ENCODE measurements at places on chromosomes 16 and 17. TPM values are rescaled to one million over a fixed set of nuclear protein-coding genes. Genes with fewer than 3 reads are reported as not detected.

Gene CDR2
- total RNA-seq: 23.5 TPM

Gene ABCC11
- total RNA-seq: not detected

- no peak for DNase-seq
These were observed 7.6 kb downstream of the KRT24 start for GRCh38 chr17:40695874-40696472.

DNA sequence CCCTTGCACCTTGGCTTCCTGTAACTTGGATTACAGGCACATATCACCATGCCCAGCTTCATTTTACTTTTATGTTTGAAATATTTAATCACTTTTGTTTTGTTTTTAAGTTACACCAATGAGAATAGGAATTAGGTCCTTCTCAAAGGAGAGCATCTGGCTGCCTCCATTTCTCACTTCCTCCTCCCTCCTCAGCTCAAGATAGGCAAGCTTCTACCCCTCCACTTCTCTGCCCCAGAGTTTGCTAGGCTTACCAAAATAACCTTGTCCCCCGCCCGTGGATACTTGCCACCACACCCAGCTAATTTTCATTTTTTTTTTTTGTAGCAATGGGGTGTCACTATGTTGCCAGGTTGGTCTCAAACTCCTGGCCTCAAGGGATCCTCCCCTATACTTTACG, 17.9 kb downstream of the GABARAPL2 start:
- DNase-seq: no peak
